Kidney glomerular epithelial cell (primary cell): ENCODE measurements at places on chromosomes 11 and 22.
A peak's percentile ranks its signal among the peaks of the same experiment; 100 is the strongest.

DNA sequence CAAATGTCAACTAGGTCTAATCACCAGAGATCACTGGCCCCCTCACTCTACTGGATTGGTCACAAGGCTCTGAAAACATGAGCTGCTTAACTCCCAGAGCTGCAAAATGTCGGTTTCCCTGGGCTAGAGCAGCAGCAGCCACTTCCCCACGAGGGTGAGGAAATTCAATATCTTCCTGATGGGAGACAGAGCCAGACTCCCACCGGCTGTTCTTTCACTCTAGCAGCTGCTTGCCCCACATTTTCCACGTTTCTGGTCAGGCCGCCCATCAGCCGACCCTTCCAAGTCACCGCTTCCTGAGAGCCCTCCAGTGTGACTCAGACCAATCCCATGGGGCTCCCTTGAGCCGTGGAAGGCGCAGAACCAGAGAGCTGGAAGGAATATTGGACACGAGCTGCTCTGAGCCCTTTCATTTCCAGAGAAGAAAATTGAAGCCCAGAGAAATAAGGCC, 227.0 kb downstream of the ADAMTS15 start:
- no peak for DNase-seq

- DNase-seq = no peak
Observed at GRCh38 chr11:64674774-64675173, 48.2 kb downstream of the NRXN2 start.

- DNase-seq = no peak
Observed at GRCh38 chr22:48415520-48415919, 1412.2 kb downstream of the BRD1 start.

DNA sequence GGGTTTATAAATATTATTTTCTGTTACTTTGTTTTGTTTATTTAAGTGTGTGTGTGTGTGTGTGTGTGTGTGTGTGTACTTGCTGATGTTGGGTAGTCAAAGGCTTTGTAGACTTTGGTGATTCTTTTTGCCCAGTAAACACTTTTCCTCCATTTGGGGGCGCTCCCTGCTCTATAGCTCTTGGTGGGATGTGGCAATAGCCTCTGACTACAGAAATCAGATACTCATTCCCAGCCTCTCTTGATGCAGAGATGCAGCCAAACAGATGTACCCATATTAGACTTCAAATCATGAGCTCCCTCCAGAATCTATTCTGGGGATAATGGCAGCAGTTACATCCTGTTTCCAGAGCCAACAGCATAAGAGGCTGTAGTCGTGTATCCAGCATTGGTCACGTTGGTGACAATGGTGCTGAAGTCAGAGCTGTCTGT, 33.4 kb upstream of the APOL5 start:
- DNase-seq = no peak

GRCh38 chr22:47345025-47345424, 582.6 kb downstream of the TBC1D22A start:
- DNase-seq = no peak

DNA sequence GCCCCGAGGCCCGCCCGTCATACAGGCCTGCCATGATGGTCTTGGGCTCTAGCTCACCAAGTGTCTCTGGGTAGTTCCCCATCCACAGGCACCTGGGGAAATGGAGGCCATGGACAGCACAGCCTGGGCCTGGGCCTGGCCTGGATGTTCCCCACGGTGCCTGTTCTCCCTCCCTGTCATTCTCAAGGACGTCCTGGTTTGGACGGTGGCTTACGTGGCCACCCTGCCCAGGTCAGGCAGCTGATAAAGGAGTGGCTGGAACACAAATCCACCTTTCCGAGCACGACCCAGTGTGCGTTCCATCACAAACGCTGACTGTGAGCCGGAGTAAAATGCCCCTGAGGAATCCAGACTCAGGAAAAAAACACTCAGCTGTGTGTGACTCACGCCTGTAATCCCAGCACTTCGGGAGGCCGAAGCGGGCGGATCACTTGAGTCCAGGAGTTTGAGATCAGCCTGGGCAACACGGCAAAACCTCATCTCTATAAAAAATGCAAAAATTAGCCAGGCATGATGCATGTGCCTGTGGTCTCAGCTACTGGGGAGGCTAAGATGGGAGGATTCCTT, 41.2 kb upstream of the TESMIN start:
- no peak for DNase-seq

DNA sequence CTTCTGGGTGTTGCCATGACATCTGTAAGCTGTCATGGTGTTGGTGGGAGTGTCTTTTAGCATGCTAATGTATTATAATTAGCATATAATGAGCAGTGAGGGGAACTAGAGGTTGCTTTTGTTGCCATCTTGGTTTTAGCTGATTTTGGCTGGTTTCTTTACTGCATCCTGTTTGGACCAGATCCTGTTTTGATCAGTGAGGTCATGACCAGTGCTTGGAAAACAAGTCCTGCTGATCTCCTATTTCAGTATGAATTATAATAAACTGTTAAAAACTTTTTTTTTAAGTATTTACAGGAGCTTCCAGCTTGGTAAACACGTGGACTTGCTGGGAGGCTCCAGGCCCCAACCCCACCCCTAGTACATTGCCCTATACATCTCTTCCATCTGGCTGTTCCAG, 30.5 kb upstream of the P4HA3 start:
- no peak for DNase-seq

GRCh38 chr11:797296-798092, 587 bp downstream of the SLC25A22 start:
- DNase-seq = peak; percentile 81

- no peak for DNase-seq
Observed at GRCh38 chr11:33211153-33211552, 46.0 kb upstream of the HIPK3 start.

DNA sequence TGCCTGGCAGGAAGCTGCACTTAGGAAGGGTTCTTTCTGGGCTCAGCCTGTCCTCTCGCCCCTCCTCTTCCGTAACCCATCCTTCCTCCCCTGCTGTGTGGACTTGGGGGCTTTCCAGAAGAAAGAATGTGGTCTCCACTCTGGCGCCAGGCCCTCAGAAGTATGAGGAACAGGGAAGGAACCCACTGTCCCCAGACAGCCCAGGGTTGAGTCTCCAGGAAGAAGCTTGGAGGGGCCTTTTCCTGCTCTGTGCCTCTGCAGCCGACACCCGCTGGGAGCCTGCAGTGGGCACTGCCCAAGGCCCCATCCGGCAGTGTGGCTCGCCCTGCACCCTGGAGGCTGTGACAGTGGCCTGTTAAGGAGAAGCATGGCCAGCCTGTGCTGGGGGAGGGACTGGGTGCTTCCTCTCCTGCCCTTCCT, 112.6 kb downstream of the ST3GAL4 start:
- no peak for DNase-seq

DNA sequence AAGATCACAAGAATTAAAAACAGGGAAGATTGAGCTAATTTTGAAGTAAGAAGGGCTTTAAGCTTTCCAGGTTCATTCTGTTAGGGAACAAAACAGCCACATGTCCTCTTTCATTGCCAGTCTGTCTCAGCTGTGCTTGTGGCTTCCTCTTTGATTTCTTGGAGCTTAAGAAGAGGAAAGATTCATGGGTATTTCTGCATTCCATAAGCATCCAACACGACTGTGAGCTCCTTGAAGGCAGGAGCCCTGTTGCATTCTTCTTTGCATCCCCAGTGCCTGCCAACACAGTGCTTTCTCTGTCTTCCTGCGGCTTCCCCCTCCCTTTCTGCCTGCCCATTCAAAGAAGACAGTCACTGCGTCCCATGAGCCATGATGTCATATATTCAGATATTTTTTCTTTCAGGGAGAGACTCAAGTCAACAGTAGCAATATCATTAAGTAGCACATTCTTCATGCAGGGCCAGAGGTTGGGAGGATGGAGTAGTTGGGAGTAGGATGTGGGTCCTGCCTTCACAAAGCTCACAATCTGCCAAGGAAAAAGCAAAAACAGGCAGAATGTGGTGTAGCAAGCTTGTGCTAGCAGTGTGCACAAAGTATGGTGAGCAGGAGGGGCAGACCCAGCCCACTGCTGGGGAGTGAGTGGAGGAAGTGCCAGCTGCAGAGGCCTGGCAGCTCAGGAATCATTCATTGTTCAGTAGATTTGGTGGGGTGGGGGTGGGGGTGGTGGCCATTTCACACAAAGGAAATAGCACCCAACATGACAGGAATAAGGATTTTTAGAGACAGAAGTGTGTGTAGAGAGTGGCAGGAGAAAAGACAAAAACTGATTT, 162.1 kb upstream of the RASSF10 start:
- DNase-seq = no peak

- DNase-seq = peak; percentile 44
Observed at GRCh38 chr11:93668171-93668570, 6.7 kb downstream of the CEP295 start.

DNA sequence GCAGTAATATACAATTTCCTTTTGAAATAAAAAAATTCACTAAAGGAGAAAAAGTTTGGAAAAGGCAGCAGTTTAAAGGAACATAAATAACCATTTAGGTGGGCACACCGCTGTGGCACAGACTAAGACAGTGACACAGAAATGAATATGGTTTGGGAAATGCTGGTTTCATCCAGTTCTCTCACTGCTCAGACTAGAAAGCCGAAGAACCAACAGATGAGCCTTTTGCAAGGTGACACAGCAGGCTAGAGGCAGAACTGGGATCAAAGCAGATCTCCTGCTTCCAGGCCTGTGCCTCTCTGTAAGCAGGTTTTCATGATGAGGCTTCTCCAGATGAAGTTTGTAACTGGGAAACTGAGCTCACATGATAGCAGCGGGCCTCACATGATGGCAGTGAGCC, 380.0 kb upstream of the NARS2 start:
- no peak for DNase-seq

DNA sequence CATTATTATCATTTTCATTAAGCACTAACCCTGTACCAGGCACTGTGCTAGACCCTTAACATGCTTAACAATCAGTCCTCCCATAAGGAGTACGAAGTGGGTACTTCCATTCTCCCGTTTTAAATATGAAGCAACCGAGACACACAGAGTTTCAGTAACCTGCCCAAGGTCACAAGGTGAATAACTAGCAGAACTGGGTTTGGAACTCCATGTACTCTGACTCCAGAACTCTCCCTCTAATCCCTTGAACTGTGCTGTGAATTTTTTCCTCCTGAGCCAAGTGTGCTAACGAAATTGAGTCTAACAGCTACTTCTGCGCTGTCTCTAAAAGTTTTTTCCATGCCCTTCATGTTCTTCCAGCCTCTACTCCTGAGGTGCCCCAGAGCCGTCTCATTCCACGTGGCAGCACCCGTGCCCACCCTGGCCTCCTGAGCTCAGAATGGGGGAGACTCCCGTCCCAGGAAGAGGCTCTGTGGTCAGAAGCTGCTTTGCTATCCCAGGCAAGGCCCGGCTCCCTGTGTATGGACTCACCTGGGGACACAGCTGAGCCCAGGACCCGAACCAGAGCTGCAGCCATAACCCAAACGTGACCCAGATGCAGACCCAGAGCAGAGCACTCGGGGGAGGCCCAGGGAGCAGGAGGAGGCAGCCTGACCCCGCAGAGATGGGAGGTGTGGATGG, 8.6 kb upstream of the TRIM29 start:
- DNase-seq = no peak

- no peak for DNase-seq
Observed at GRCh38 chr11:118374729-118375128, 15.3 kb downstream of the UBE4A start.
